Anterior cingulate cortex (tissue), 58 donors: ENCODE measurements at places on chromosomes 13 and 19.
A peak's percentile ranks its signal among the peaks of the same experiment; 100 is the strongest.

DNA sequence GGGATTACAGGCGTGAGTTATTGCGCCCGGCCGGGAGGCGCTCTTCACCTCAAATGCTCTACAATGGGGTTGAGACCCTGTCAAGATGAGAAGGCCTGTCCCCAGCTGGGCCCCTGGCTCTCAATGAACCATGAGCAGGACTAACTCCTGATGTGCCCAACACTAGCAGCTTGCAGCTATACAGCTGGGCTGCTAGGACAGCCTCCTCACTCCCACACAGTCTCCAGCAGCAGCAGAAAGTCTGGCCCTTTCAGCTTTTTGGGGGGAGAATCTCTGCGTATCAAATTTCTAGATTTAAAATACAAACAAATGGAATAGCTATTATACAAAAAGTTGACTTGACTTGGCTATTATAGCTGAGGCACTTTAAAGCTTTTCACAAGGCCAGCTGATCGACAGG is 30.2 kb downstream of the TMTC4 start:
- DNase-seq, result no peak

DNA sequence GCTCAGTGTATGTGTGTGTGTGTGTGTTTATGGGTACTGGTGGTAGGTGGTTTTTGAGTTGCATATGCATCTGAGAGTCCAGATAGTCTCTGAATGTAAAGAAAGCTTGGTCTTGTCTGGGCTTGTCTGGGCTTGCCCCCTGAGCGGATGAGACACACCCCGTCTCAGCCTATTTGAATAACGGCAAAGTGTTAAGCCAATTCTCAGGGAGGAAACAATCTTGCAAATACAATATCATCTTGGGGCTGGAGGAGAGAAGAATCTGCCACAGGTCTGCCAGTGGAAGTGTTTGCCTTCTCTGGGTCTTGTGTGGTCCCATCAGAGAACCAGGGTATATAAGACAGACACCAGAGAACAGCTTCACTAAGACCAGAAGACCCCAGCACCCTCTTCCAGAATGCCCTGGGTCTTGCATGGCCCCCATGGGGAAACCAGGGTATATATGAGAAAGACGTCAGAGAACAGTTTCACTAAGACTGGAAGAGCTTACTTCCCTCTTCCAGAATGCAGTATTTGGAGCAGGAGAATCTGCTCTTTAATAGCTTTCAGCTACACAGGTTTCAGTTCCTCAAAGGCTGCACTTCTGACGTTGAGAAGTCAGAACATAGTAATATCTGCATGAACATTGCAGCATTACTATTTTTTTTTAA is 13.3 kb downstream of the CD70 start:
- no peak for DNase-seq

DNA sequence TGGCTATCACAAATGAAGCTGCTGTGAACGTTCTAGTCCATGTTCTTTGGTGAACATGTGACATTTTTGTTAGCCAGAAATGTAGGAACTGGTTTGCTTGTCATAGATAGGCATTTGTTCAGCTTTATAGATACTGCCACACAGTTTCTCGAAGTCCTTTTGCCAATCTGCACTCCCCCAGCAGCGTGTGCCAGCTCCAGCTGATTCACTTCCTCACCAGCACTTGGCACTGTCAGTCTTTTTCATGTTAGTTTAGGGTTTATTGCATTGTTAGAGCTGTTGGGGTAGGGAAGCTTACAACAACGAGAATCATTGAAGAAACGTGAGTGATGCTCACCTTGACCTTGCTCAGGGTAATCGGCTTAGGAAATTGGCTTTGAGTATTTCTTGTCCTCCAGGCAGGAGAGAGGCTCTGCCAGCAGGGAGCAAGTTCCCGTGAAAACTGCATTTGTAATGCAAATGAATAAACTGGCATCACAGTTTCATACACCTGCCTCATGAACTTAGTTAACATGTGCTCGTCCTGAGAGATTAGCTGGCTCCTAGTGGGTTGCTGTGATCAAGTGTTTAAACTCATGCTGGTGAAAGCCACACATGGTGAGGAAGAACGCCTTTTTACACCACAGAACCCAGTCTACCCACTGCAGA is 83.9 kb downstream of the ING1 start:
- no peak for DNase-seq

DNA sequence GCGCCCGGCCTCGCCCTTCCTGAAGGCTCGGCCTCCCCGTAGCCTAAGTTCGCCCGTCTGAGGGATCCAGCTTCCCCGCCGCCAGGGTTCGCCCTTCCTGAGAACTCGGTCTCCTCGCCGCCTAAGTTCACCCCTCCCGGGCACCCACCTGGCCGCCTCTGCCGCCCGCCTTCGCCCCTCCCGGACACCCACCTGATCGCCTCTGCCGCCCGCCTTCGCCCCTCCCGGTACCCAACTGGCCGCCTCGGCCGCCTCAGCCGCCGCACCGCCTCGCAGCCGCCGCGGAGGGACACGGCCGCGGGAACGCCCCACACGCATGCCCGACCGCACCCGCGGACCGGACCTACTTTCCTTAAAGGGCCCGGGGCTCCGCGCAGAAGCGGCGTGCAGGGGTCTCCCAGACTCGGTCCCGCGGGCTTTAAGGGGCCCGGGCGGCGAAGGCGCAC is at the start of gene MOB3A:
Gene MOB3A (minus strand): TSS at position 293 of the 446 bp plus-strand sequence. CDS start 17,766 bp downstream, outside the sequence.
- peak; percentile 97 for DNase-seq

DNA sequence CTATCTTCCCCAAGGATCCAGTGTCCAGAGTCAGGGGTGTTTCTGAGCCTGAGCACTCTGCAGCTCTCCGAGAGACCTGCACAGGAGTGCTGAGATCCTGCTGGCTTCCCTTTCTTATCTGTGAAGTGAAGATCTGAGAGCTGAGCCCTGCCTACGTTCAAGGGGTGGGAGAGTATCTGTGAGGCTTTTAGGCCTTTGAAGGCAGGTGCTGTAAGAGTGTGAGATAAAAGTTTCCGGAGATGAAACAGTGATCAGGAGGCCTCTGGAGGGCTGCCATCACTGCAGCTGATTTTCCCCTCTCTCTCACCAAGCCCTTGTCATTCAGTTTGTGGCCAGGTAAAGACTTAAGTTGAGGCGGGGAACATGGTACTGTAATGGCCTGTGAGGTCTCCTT is 83.1 kb downstream of the AKAP11 start:
- no peak for DNase-seq
